ENCODE measurements at places on chromosomes 3 and 15.
A peak's percentile ranks its signal among the peaks of the same experiment; 100 is the strongest.

GRCh38 chr15:70023769-70024491 is 73.8 kb downstream of the TLE3 start:
- DNase-seq, result no peak

DNA sequence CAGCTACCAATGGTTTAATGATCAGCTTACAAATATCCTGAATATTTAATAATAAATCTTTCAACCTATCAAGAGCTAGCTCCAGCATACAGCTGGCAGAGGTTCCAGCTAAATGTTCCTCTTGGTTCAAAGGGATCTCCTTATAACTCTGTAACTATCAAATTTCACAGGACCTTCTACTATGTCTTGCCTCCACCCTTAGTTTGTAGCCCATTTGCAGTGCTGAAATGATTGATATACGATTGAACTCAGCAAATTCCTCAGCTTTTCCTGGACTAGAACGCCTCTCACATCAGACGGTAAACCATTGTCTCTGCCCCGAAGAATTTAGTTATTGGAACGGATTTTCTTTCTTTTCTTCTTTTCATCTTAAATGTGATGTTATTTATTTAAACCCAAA is 41.5 kb downstream of the CD200R1L start:
- DNase-seq, result no peak

DNA sequence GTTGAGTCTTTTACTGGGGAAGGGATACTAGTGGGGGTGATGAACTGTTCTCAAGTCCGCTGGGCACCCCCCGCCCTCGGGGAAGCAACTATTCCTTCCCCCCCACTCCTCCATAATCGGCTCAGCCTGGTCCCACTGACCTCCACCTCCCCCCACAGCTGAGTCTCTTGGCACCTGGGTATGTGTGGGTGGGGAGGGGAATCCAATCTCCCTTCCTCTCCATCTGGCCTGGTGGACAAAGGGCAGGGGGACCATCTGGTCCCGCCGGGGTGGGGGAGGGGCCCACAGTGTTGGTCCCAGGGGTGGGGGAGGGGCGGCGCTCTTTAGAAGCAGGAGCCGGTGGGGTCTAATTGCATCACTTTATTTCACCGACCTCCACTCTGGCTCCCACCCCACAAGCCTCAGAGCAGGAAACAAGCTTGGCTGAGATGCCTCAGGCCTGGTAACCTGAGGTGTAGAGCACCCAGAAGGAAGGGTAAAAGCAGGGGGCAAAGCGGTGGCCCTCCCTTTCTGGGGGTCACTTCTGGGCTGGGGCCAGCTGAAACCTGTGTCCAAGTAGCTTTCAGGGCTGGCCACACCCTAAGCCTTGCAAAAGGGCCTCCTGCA is 1.0 kb upstream of the PCBP4 start:
- DNase-seq, result no peak

GRCh38 chr3:45640724-45641361 is 46.3 kb downstream of the LIMD1 start:
- DNase-seq, result no peak

DNA sequence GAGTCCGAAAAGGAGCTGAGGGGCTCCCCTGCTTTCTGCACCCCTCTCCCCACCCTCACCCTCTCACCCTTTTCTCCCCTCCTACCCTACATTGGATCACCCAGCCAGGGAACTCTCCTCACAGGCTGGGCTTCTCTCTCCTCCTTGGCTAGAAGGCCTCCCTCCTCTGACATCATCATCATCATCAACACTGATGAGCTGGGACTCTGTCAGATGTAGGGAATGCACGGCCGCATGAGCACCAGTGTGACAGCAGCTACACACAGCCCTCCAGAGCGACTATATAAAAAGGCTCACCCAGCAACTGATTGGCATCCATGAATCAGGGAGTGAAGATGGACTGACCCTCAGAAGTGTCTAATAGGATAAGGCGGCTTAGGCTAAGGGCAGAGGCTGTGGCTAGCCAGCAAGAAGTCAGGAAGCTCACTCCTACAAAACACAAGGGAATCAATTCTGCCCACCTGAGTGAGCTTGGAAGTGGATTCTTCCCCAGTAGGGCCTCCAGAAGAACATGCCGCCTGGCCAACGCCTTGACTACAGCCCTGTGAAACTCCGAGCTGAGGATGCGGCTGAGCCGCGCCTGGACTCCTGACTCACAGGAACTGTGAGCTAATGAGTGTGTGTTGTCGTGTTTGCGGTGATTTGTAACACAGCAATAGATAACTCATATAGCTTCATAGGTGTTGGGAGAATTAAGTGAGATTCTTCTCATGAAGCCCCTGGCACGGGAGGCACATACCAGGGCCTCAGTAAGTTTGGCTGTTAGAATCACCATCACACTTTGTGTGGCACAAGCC is 147.6 kb downstream of the FAM43A start:
- peak; percentile 66 for DNase-seq

GRCh38 chr3:53721187-53722119 is 124.8 kb downstream of the CHDH start:
- DNase-seq, result no peak

- no peak for DNase-seq
These were observed 205.7 kb downstream of the UACA start for GRCh38 chr15:70557521-70558258.

DNA sequence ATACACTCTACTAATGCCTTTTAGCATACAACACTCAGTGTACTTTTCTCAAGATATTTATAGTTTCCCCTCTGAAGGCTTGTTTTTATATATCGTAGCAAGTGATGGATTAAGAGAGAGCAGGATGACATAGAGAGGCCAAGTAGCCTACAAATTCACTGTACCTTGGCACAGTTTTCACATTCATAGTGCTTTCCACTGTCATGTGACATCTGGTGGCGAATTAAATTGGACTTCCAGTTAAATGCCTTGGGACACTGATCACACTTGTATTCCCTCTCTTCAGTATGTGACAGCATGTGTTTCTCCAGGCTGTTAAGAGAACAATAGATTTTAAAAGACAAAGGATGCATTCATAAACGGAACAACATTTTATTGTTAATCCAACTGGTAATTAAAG is 541.1 kb downstream of the MECOM start:
- DNase-seq, result no peak

GRCh38 chr3:107727102-107727501 is 204.3 kb downstream of the BBX start:
- no peak for DNase-seq

GRCh38 chr3:43214616-43215015 is 71.7 kb upstream of the SNRK start:
- DNase-seq, result no peak

DNA sequence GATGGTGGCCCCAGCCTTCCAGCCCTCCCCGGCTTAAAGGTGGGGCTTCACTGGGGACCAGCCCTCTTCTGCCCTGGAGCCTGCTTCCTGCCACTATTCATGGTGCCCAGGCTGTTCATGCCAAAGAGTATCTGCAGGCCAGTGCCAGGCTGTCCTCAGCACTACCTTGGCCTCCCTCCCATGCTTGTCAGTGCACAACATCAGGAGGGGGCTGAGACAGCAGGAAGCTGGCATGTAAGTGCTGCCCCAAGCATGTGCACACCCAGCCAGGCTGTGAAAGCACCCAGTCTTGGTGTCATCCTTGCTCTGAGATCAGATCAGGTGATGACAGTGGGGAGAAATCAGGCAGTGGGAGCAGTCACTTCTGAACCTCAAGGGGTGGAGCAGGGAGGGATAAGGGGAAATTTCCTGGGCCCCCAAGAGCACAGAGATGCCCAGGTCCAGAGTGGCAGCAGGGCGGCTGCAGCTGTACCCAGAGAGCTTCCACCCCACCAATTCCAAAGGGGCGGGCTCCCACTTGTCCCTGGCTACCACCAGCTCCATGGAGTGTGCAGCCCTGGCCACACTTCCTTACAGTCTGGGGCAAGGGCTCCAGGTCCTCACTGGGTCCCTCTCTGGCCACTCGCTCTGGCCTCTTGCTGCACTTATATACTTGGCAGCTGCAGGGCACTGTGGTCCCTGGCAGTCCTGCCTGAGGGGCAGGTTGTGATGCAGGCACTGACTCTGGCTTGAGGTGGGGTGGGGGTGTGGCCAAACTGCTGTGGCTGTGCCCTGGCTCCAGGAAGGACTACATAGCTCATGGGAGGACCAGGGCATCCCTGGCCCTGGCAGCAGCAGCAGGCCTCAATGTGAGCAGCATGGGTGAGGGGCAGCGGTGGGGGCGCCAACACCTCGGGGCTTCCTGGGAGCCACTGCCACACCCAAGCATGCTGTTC is 91.4 kb upstream of the TNFSF10 start:
- no peak for DNase-seq

GRCh38 chr15:25937796-25938195 is 74.7 kb upstream of the ATP10A start:
- no peak for DNase-seq

- DNase-seq, result no peak
These were observed 57.2 kb downstream of the RAB11A start for GRCh38 chr15:65926459-65926858.

DNA sequence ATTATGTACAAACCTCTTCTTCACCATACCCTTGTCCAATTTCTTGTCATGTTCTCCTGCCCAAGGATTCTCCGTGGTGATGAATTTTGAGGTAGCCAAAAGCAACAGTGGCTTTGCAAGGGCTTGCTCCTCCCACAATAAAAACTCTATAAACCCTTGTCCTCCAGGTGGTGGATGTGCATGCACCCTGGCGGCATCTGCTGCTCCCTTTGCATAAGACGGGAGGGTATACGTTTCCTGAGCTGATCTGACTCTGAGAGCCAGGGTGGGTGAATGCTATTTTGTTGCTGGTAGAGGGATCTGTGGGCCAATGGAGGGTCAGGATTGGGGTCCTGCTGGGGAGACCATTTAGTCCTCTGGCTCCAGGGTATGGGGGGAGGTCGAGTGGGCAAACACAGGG is 5.4 kb downstream of the DNAH1 start:
- DNase-seq, result no peak
